ENCODE measurements at places on chromosomes 6 and 20. TPM values are rescaled to one million over a fixed set of nuclear protein-coding genes. Genes with fewer than 3 reads are reported as not detected.

RSPO3 gene
- total RNA-seq = 7.9 TPM

EYA2 gene
- total RNA-seq = 1.6 TPM

SRXN1 gene
- 67.9 TPM for total RNA-seq

ITPA gene
- 26.2 TPM for total RNA-seq

RNF144B gene
- total RNA-seq = 1.2 TPM

TP53TG5 gene
- not detected for total RNA-seq

F13A1 gene
- not detected for total RNA-seq

TNNC2 gene
- 0.45 TPM for total RNA-seq

MOXD1 gene
- 78.8 TPM for total RNA-seq

BICRAL gene
- 15.8 TPM for total RNA-seq

HFE gene
- total RNA-seq = 7.4 TPM

PTCRA gene
- total RNA-seq = not detected

GJA10 gene
- not detected for total RNA-seq

ASF1A gene
- total RNA-seq = 26.1 TPM

ARFGEF3 gene
- 0.09 TPM for total RNA-seq

CTSZ gene
- 51.0 TPM for total RNA-seq

OR12D1 gene
- total RNA-seq = not detected

DNAAF9 gene
- 13.3 TPM for total RNA-seq

HLA-DQA2 gene
- not detected for total RNA-seq

TMEM244 gene
- total RNA-seq = not detected

SCRT2 gene
- not detected for total RNA-seq

HUS1B gene
- total RNA-seq = 0.65 TPM

LRRC1 gene
- total RNA-seq = 8.3 TPM

HRH3 gene
- total RNA-seq = not detected

SLC17A4 gene
- not detected for total RNA-seq

BANF2 gene
- not detected for total RNA-seq

RAB44 gene
- total RNA-seq = not detected

RFX6 gene
- not detected for total RNA-seq

CLPSL1 gene
- total RNA-seq = not detected

MOG gene
- total RNA-seq = not detected

CALHM6 gene
- total RNA-seq = 1.6 TPM

ISM1 gene
- total RNA-seq = not detected

TSPO2 gene
- total RNA-seq = not detected

PTPN1 gene
- 19.9 TPM for total RNA-seq

BPIFB4 gene
- total RNA-seq = not detected

ADTRP gene
- 2.6 TPM for total RNA-seq

PAK5 gene
- not detected for total RNA-seq

LATS1 gene
- 33.4 TPM for total RNA-seq
